ENCODE measurements at places on chromosomes 16 and 17.

DNA sequence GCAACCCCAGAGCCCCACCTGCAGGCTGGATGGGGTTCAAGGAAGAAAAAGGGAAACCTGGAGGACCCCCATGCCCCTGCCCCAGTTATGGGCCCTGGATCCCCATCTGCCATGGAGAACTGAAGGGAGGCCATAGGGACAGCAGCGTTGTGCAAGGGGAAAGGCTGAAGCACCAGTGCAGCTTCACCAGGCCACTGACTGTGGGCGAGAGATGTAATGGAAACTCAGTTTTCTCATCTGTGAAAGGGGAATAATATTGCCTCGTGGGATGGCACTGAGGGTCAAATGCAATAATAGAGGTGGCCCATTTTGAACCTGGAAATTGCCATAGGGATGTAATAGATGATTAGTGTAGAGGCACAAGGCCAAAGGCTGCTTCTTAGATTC, 9.9 kb upstream of the TSPOAP1 start:
- DNase-seq: peak; percentile 57

GRCh38 chr17:29625037-29625750, 2.5 kb upstream of the CORO6 start:
- no peak for DNase-seq

DNA sequence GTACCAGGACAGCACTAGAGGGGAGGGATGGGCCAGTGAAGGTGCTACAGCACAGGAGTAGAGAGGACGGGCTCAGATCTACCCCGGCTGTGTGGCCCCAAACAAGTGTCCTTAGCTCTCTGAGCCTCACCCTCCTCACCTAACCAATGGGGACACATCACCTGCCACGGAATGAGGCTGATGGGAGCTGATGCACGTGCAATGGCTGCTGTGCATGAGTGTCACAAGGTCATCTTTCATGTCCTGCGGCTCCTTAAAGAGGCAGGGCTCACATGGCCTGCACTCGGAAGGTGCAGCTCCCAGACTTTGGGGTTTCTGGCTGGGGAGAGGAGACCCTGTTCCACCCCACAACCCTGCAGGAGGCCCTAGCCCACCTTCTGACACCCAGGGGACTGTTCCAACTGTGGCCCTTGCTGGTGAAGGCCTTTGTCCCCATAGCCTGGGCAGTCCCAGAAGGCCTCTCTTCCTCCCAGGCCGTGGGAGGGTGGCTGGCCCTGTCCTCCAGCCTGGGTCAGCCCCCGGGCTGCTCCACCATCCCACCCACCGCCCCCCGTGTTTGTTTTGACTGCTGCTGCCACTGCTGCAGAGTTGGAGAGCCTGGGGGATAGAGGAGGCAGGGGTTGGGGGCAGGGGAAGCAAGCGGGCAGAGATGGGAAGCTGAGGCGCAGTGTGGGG, 10.5 kb downstream of the HAP1 start:
- DNase-seq: no peak

- no peak for DNase-seq
These were observed 98.3 kb downstream of the CHD9 start for GRCh38 chr16:53153130-53153529.

- no peak for DNase-seq
These were observed 7.0 kb downstream of the CRHR1 start for GRCh38 chr17:45791041-45791582.

GRCh38 chr16:66983033-66983432, 5.4 kb upstream of the CES4A start:
- DNase-seq: no peak

DNA sequence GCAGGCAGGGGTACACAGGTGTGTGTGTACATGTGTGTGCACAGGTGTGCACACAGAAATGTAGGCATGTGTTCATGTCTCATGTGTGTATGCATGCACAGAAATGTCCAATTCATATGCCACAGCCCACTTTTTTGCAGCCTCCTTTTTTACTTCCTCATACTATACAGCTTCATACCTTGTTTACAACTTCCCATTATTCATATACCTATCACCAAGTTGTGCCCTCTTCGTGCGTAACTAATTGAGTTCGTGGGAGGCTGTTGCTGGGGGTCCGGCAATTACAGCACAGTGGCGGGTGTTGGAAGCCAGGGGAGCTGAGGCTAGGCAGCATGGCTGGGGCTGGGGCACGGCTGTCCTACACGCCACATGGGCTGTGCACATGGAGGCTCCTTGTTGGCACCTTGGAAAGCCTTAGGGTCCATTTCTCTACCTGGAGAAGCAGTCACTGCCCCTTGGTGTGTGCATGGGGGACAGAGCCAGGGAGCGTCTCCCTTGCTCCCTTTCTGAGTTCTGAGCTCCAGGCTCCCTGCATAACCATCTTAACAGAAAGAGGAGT, 266.7 kb downstream of the ENGASE start:
- DNase-seq: no peak

DNA sequence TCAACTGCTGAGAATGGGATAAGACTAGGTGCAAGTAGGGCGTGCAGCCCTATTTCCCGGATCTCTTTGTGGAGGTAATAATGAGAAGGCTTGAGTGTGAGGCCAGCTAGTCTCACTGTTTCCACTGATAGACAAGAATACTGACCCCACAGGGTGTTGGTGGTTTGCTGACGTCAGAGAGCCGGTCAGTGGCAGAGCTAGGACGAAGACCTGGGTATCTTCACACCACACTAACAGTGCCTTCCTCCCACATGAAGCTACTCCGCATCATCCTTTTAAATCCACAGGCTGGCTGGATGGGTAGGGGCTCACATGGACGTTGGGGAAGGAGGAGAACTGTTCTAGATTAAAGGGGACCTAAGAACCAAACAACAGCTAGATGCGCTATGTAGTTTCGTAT, 68.0 kb downstream of the ZFHX3 start:
- DNase-seq: no peak

- no peak for DNase-seq
These were observed 387.5 kb upstream of the HSBP1 start for GRCh38 chr16:83420206-83420760.
